ENCODE measurements at places on chromosomes 13 and 19.
A peak's percentile ranks its signal among the peaks of the same experiment; 100 is the strongest.

- no peak for DNase-seq
Observed at GRCh38 chr13:29227576-29227975, 367.9 kb downstream of the SLC7A1 start.

DNA sequence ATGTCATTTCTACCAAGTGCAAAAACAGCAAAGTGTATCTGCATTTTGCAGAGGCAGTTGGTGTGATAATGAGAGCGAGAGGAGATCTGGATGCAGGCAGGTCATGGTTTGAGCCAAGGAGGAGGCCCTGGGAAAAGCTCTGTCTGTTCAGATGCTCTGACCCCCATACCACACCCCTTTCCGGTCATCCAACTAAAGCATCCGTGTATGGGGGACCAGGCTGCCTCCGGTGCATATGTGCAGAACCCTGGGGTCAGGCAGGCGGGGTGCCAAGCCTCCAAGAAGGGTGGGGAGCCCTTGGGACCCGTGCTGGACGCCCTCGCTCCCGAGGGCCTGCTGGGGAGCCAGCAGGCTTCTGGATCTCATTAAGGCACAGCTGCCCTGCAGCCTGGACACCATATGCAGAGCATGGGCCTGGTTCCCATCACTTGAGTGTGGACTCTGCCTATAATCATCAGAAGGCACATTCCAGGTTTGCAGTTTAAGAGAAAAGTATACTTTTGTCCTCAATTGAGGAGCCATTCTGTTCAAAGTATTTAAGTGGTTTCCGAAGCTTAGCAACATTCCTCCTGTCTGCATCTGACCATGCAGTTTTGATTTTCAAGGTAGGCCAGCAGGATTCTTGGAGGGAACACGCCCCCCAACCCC, 56.1 kb downstream of the ALOX5AP start:
- DNase-seq = no peak

DNA sequence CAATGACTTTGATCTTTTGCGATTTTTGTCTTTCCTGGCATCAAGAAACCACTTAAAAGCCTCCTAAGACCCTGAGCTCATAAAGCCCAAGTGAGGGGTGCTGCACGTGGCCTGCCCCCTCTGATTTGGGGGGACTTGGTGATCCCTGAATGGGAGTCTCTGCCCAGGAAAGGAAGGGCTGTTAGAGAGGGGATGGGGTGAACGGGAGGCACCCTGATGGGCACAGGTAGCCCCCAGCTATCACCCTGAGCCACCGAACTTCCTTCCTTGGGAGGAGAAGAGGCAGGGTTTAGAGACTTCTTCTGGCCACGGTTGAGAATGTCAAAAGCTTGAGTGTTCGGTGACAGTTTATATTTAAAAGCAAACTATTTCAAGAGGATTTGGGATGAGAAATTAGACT, 305.5 kb downstream of the ZNF536 start:
- DNase-seq = no peak

DNA sequence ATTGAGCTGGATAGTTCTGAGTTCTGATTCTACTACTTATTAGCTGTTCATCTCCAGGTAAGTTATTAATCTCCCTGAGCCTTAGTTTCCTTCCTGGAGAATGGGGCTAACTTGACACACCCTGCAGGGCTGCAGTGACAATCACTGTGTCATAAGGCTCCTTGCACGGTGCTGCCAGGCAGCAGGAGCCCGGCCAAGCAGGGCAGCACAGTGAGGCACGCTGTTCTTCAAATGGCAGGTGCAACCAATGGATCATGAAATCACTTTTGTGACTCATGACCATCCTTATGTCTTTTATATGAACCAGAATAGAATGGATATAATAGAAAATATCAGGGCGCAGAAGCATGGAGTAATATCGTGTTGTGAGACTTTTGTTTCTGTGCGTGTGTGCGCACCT, 242.6 kb downstream of the ABCC4 start:
- DNase-seq = no peak

GRCh38 chr19:16714702-16715287, 4.9 kb upstream of the NWD1 start:
- peak; percentile 32 for DNase-seq

- peak; percentile 100 for DNase-seq
Observed at GRCh38 chr19:49468746-49469447, 5.1 kb upstream of the FLT3LG start.

DNA sequence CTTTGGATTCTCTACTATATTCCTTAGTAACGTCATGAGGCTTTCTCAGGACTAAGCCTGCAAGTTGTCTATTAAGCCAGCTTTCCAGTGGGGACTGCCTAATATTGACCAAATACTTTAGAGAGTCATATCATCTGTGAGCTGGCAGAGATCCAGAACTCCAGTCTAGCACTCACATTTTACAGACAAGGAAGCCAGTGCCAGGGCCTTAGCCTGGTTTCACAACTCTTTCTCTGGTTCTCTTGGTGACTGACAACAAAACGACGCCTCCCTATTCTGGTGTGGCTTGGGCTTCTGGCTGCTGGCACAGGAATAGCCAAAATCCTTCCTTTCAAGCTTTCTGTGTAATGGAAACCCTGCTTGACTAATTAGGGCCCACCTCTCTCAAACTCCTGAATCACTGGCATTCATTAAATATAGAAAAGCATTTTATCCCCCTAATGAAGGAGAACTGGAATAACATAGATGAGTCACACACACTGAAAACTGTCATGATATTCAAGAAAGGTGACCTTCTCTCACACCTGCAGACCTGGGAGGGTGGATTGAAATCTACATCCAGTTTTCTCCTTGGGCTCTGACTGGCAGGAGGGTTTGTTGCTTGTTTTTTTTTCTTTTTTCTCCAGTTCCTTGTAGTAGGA, 75.2 kb upstream of the UBL3 start:
- DNase-seq = no peak

GRCh38 chr13:99864627-99864990, 107.0 kb downstream of the ZIC5 start:
- no peak for DNase-seq

DNA sequence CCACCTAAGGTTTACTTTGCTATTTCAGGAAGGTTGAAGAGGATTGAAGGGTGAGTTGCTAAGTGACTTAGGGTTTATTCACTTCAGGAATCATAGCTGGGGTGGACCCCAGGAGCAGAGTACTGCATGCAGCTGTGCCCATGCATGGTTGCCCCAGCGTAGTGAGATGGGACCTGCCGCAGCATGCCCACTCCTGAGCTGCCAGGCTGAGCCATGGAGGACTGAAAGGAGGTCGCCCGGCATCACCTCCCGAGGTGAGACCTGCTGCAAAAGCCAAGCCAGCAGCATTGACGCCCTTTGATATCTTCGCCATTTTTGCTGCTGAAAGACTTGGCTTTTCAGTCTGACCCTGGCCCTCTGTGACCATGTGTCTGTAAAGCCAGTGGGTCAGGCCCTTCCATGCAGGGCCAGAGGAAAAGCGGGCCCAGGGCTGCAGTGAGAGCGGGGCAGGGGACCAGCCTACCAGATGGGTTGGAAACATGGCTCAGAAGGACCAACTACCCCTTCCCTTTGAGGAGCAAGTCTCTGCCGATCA, 9.9 kb downstream of the POP4 start:
- no peak for DNase-seq

- DNase-seq = no peak
Observed at GRCh38 chr13:93700115-93700514, 473.5 kb downstream of the GPC6 start.

DNA sequence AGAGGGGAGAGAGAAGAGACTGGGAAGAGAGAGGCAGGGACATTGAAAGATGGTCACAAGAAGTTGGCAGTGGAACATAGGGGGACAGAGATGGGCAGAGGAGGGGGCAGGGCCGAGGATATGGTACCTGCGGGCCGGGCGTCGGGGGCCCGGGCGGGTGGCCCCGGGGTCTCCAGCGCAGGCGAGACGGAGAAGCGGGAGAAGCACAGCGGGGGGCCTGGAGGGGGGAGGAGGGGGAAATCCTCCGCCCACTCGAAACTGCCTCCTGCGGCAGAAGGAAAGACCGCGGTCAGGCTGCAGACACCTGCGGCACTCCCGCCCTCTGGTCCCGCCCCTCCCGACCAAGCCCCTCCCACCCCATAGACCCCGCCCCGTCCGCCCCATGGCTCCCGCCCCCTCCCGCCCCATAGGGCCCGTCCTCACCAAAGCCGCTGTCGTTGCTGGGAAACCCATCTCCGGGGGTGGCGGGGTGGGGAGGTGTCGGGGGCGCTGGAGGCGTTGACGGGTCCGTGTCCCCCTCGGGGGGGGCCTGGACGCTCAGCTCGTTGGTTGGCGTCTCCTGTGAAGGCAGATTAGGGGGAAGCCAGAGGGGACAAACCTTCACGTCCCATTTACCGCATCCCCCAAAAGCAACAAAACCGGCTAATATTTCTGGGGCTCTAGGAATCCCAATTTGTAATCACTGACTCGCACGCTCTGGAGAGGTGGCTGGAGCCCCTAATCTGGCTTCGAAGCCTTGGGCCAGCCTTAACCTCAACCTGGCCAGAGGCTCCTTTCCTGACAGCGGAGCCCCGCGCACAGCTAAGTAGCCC, 20.4 kb downstream of the LMTK3 start:
- peak; percentile 44 for DNase-seq

DNA sequence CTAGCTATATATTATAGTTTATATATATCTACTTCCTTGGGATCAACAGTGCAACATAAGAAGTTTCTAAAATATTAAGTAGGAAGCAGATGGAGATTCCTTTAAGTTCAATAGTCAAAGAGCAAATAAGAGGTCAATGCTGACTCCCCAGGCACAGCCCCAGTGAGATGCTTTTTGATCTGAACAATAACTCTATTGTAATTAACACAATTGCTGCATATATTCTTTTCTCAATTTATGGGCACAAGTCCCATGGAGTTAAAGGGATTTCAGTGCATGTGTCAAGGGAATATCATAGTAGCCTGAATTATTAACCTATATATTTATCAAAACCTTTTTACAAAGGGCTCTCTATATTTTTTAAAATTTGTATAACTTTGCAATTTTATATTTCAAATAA, 180.8 kb downstream of the SPRY2 start:
- no peak for DNase-seq

DNA sequence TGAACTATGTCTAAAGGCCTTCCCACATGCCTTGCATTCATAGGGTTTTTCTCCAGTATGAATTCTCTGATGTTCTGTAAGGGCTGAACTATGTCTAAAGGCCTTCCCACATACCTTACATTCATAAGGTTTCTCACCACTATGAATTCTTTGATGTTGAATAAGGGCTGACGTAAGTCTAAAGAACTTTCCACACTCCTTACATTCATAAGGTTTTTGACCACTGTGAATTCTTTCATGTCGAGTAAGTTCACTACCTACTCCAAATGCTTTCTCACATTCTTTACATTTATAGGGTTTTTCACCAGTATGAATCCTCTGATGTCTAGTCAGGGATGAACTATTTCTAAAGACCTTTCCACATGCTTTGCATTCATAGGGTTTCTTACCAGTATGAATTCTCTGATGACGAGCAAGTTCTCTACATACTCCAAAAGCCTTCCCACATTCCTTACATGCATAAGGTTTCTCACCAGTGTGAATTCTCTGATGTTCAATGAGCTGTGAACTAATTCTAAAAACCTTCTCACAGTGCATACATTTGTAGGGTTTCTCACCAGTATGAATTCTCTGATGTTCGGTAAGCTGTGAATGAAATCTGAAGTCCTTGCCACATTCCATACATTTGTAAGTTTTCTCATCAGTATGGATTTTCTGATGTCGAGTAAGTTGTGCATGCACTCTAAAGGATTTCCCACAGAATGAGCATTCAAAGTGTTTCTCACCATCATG, 19.1 kb upstream of the ZNF260 start:
- DNase-seq = no peak

All from CD4-positive, alpha-beta T cell treated with Interleukin-4 for 4 hours (primary cell).